ENCODE measurements at places on chromosomes 5 and 9. TPM values are rescaled to one million over a fixed set of nuclear protein-coding genes. Genes with fewer than 3 reads are reported as not detected.

Gene PDCD1LG2
- total RNA-seq = 1.4 TPM

Gene NAIP
- total RNA-seq = 60.7 TPM

Gene AUH
- total RNA-seq = 39.7 TPM

Gene RALGDS
- total RNA-seq = 25.8 TPM

Gene SPATA31A7
- not detected for total RNA-seq

Gene MBLAC2
- total RNA-seq = 3.0 TPM

Gene BARHL1
- not detected for total RNA-seq

DNA sequence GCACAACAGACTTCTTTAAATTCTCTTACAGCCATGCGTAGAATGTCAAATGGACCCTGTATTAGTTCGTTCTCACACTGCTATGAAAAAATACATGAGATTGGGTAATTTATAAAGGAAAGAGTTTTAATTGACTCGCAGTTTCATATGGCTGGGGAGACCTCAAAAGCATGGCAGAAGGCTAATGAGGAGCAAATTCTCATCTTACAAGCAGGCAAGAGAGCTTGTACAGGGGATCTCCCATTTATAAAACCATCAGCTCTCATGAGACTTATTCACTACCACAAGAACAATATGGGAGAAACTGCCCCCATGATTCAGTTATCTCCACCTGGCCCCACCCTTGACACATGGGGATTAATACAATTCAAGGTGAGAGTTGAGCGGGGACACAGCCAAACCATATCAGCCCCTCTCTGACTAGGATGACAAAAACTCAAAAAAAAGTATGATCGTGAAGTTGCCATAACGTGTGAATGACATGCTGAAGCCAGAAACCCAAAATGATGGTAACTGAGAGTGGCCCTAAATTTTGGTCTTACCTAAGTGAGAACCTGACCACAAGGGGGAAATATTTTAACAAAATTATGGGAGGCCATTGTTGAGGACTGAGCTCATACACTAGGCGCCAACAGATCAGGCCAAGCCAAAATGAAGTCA is 17.5 kb upstream of the TEX10 start:
- no peaks in the 10 kb centered on the region for H3K27me3 ChIP-seq
- no peak overlapping the region for H3K27ac ChIP-seq
- no peak overlapping the region for H3K4me3 ChIP-seq
- H3K4me1 ChIP-seq = no peaks in the 10 kb centered on the region
- no peaks in the 10 kb centered on the region for H3K36me3 ChIP-seq
- DNase-seq = no peak

DNA sequence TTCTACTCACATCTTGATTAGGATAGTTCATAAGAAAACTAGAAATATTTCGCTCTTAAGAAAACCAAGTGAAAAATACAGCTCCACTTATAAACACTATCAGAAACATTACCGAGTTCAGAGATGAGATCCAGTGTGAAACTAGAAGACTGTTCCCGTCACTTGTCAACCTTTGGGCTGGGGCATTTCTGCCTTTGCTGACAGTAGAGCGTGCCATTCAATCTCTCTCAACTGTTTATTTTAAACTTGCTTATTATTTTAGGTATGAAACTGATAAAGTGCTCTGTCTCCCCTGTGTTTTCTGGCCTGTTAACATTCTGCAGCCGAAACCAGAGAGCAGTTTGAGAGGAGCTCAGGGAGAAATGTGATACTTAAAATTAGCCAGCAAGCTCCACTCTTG is 16.7 kb downstream of the MRRF start:
- no peak for DNase-seq
- no peak overlapping the region for H3K4me3 ChIP-seq
- H3K4me1 ChIP-seq = no peaks in the 10 kb centered on the region

DNA sequence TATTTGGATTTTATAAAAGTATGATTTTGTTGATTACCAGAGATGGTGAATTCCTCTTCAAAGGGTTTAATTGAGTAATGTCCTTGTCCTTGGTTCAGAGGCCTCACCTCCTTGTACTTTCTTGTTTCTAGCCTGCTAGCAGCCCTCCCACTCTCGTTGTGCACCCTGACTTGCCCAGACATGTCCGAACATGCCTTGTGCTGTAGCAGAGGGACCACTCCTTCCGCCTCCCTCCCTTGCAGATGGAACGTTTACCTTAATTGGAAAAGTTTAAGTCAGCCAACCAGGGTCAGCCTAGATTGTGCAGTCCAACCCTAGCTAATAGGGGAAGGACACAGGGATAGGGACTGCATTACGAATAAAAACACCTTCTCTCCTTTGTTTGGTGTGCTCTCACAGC is 406.9 kb upstream of the NMUR2 start:
- H3K4me3 ChIP-seq = no peak overlapping the region
- no peaks in the 10 kb centered on the region for H3K36me3 ChIP-seq

DNA sequence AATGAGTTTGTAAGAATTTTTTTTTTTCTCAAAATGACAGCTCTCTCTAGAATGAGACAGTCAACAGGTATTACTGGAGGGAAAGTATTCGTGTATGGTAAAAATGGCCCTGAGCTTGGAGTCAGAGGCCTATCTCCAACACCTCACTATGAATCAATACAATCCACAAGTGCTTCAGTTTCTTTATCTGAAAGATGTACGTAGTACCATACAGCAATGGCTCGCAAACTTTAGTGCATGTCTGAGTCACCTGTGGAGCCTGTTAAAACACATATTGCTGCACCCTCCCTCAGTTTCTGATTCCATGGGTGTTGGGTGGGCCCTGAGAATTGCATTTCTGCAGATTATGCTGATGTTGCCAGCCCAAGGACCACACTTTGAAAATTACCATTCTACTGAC is 44.6 kb downstream of the DMRT2 start:
- H3K27ac ChIP-seq = no peak overlapping the region
- H3K36me3 ChIP-seq = no peaks in the 10 kb centered on the region
- no peaks in the 10 kb centered on the region for H3K27me3 ChIP-seq
- no peaks in the 10 kb centered on the region for H3K4me1 ChIP-seq
- DNase-seq = no peak

DNA sequence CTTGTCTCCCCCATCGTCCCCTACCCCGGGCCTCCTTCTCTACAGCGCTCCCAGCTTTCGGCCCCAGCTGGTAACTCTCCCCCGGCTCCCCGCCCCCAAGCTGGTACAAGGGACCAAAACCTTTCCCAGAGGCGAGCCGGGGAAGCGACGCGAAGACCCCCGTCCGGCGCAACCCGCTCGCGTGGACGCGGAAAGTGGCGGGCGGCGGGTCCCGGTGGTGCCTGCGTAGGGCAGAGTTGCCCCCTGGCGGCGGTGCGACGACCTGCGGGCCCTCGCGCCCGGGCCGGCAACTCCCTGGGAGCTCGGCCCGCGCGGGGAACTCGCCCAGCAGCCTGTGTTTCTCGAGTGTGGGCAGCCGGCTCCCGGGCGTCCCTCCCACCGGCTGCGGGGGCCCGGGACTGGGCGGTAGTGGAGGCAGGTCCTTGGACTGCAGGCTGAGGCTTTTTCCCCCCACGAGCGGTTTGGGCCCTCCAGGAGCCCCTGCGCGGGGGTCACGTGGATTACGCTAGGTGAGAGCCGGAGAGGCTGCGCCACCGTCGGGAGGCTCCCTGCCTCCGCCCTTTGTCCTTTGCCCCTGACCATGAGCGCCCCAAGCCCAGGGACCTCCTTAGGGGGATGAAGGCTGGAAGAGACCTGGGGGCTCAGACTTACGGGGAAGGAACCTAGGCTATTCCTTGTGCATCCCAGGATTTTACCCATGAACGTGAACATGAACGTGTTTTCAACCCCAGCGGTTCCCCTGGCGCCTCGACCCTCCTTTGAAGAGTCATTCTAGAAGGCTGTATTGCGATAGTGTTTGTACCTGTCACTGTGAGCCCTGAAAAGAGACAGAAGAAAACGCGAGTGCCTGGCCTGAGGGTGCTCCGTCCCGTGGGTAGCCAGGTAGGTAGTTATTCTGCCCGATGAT is 2.9 kb upstream of the FOXD1 start:
- H3K27ac ChIP-seq = no peak overlapping the region
- peaks cover 20% of the 10 kb centered on the region for H3K4me1 ChIP-seq
- H3K4me3 ChIP-seq = no peak overlapping the region
- peak; percentile 84 for DNase-seq
- no peaks in the 10 kb centered on the region for H3K36me3 ChIP-seq

DNA sequence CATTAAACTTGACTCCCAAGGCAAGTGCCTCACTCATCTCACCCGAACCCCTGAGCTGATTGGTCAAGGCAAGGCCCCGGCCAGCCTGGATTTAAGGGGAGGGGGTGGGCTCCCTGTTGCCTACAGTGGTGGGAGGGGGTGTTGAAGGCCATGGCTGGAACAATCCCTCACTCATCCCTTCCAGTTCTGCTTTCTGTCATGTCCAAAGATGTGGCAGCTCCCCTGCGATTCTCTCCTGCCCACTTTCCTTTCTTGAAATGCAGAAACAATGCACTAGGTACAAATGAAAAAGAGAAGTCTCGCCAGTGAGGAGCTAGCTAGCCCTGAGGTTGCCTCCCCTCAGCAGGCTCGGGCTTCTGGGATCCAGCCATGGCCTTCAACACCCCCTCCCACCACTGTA is 240.9 kb downstream of the SYK start:
- H3K4me3 ChIP-seq = no peak overlapping the region
- DNase-seq = no peak

- H3K27me3 ChIP-seq = no peaks in the 10 kb centered on the region
- no peak overlapping the region for H3K4me3 ChIP-seq
- H3K4me1 ChIP-seq = peaks cover 26% of the 10 kb centered on the region
- no peaks in the 10 kb centered on the region for H3K36me3 ChIP-seq
Observed at GRCh38 chr5:170301149-170301548, 3.6 kb upstream of the LCP2 start.

- no peaks in the 10 kb centered on the region for H3K27me3 ChIP-seq
- no peak overlapping the region for H3K4me3 ChIP-seq
- DNase-seq = no peak
- no peak overlapping the region for H3K27ac ChIP-seq
- H3K4me1 ChIP-seq = no peaks in the 10 kb centered on the region
Observed at GRCh38 chr5:95720094-95720786, 10.9 kb upstream of the RHOBTB3 start.

- peaks cover 70% of the 10 kb centered on the region for H3K4me1 ChIP-seq
- H3K27ac ChIP-seq = peak overlapping the region; percentile 84
- H3K36me3 ChIP-seq = no peaks in the 10 kb centered on the region
- H3K27me3 ChIP-seq = no peaks in the 10 kb centered on the region
- H3K4me3 ChIP-seq = peak overlapping the region; percentile 94
- peak; percentile 71 for DNase-seq
Observed at GRCh38 chr9:136685790-136686533, 1.3 kb downstream of the AGPAT2 start.

GRCh38 chr9:116641292-116642059 is 45.6 kb upstream of the TRIM32 start:
- no peaks in the 10 kb centered on the region for H3K27me3 ChIP-seq
- peaks cover 10% of the 10 kb centered on the region for H3K4me1 ChIP-seq
- no peaks in the 10 kb centered on the region for H3K36me3 ChIP-seq
- H3K27ac ChIP-seq = no peak overlapping the region
- H3K4me3 ChIP-seq = no peak overlapping the region

- no peaks in the 10 kb centered on the region for H3K27me3 ChIP-seq
- no peaks in the 10 kb centered on the region for H3K4me1 ChIP-seq
- no peak overlapping the region for H3K27ac ChIP-seq
- no peak overlapping the region for H3K4me3 ChIP-seq
- no peaks in the 10 kb centered on the region for H3K36me3 ChIP-seq
- DNase-seq = no peak
Observed at GRCh38 chr9:70873506-70873905, 247.9 kb downstream of the TRPM3 start.

- no peak overlapping the region for H3K27ac ChIP-seq
- H3K27me3 ChIP-seq = no peaks in the 10 kb centered on the region
- no peak for DNase-seq
- peaks cover 4% of the 10 kb centered on the region for H3K4me1 ChIP-seq
- H3K4me3 ChIP-seq = no peak overlapping the region
- H3K36me3 ChIP-seq = no peaks in the 10 kb centered on the region
Observed at GRCh38 chr5:38722918-38723317, 122.9 kb upstream of the OSMR start.

- H3K27me3 ChIP-seq = no peaks in the 10 kb centered on the region
- no peak for DNase-seq
- no peaks in the 10 kb centered on the region for H3K36me3 ChIP-seq
Observed at GRCh38 chr9:36831381-36832161, 202.5 kb downstream of the PAX5 start.

- H3K27ac ChIP-seq = peak overlapping the region; percentile 96
- no peaks in the 10 kb centered on the region for H3K27me3 ChIP-seq
- H3K36me3 ChIP-seq = peaks cover 4% of the 10 kb centered on the region
- H3K4me3 ChIP-seq = peak overlapping the region; percentile 49
Observed at GRCh38 chr9:129496473-129497004, 124.4 kb downstream of the C9orf50 start.

- no peaks in the 10 kb centered on the region for H3K36me3 ChIP-seq
- no peak overlapping the region for H3K4me3 ChIP-seq
- peak; percentile 78 for DNase-seq
- no peaks in the 10 kb centered on the region for H3K27me3 ChIP-seq
- H3K4me1 ChIP-seq = peaks cover 30% of the 10 kb centered on the region
Observed at GRCh38 chr5:170307575-170308465, 10.2 kb upstream of the LCP2 start.

GRCh38 chr9:106438928-106439327 is 424.0 kb upstream of the ZNF462 start:
- no peaks in the 10 kb centered on the region for H3K27me3 ChIP-seq
- no peaks in the 10 kb centered on the region for H3K36me3 ChIP-seq
- no peak overlapping the region for H3K27ac ChIP-seq
- no peak overlapping the region for H3K4me3 ChIP-seq

GRCh38 chr9:8179381-8180053 is 379.9 kb upstream of the DMAC1 start:
- no peak overlapping the region for H3K27ac ChIP-seq
- no peaks in the 10 kb centered on the region for H3K36me3 ChIP-seq
- H3K27me3 ChIP-seq = no peaks in the 10 kb centered on the region

DNA sequence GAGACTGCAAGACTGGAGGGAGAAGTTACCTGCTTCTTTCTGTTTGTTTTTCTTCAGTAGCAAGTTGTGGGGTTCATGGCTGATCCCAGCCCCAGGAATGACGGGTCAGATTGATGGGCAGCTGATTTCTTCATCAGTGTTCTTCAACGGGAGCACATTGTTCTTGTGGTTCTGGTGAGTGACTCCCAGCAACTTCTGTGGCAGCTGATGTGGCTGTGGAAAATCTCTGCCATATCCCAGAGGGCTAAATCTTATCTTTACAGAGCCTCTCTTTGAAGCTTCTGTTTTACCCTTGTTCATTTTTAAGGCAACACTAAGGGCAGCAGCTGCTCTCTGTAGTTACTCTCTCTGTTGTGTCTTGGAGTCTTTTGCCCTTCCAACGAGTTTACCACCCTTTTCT is 710.3 kb downstream of the PRELID2 start:
- H3K36me3 ChIP-seq = no peaks in the 10 kb centered on the region
- DNase-seq = no peak
- no peaks in the 10 kb centered on the region for H3K4me1 ChIP-seq
- H3K27me3 ChIP-seq = no peaks in the 10 kb centered on the region
- no peak overlapping the region for H3K27ac ChIP-seq

GRCh38 chr5:62778316-62779009 is 199.8 kb downstream of the LRRC70 start:
- H3K27me3 ChIP-seq = no peaks in the 10 kb centered on the region
- no peak overlapping the region for H3K4me3 ChIP-seq
- H3K27ac ChIP-seq = no peak overlapping the region

DNA sequence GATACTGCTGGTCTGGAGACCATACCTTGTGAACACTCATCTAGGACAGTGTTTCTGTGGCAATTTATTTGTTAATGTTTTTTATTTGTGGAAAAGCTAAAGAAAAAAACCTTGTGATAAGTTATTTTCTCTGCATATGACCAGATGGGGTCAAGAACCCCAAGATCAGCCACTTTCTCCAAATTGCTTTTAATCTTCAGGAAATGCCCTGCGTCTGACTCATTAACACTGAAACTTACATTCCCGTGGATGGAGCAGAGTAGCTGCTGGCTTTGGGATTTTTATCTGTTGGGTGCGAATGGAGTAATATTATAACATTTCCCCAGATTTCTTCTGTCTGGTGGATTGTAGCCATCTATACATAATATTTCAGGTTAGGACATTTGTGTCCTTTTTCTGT is 444.5 kb downstream of the SH3GL2 start:
- DNase-seq = no peak
- no peaks in the 10 kb centered on the region for H3K4me1 ChIP-seq
- H3K27me3 ChIP-seq = no peaks in the 10 kb centered on the region
- H3K4me3 ChIP-seq = no peak overlapping the region
